ENCODE measurements at places on chromosomes 5 and 9.

- no peak for DNase-seq
Observed at GRCh38 chr5:44334622-44335021, 54.6 kb downstream of the FGF10 start.

- DNase-seq: no peak
Observed at GRCh38 chr5:115641948-115642347, 16.1 kb upstream of the TMED7 start.

GRCh38 chr9:14399756-14400657, 86.1 kb upstream of the NFIB start:
- DNase-seq: no peak

DNA sequence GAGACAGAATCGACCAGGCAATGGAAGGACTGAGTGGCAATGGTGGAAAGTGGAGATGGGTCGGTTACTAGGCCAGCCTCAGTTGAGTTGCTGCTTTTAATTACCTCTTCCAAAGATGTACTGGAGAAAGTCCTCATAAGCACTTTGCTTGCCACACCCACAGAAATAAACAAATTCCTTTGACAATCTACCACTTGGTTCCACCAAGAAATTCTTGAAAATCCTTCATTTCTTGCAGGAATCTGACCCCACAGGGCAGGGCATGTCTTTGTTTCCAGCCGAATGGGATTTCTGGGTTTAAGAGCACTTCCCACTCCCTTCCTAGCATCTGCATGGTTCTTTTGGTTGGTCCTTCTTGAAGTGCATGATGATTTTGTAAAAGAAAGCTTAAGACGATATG, 54.5 kb downstream of the ADAMTS12 start:
- DNase-seq: no peak

GRCh38 chr9:114497236-114497635, 8.0 kb downstream of the WHRN start:
- DNase-seq: no peak

- DNase-seq: no peak
Observed at GRCh38 chr5:36414869-36415282, 113.2 kb upstream of the RANBP3L start.

DNA sequence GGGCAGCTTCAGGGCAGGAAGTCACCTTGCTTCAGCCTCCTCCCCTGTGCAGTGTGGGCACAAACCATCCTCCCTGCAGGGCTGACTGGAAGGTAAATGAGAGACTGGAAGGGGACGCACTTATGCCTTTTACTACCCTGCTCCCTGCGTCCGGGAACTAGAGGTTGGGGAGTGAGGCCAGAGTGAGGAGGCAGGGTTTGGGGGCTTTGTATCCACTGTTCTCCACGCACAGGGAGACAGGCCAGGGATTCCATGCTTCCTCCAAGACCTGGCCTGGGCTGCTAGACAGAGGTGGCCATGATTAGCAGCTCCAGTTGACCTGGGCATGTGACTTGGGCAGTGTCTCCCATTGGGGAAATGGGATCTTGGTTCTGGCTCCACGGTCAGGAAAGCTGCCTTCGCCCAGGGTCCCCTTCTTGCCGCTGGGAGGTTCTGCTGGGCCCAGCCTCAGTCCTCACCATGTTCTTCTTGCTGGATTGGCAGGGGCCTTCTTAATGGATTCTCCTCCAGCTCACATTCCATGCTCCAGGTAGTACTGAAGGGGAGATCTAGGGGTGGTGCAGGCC, 37.0 kb upstream of the PSD2 start:
- no peak for DNase-seq

DNA sequence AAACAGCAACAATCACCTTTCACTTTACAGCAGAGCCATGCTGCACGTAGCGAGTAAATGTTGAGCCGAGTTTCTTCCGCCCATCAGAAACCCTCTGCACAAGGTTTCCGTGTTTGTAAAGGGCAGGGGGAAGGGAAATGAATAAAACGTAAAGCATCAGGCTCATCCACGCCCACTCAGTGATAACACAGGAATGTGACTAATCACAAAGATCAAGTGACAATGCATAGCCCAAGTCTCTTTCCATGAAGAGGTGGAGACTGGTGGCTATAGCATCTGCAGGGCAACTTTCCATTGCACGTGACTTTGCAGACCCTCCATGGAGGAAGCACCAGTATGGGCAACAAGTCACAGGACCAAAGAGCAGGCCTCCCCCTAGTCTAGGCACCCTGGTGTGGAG, 56.6 kb downstream of the CAMSAP1 start:
- no peak for DNase-seq

DNA sequence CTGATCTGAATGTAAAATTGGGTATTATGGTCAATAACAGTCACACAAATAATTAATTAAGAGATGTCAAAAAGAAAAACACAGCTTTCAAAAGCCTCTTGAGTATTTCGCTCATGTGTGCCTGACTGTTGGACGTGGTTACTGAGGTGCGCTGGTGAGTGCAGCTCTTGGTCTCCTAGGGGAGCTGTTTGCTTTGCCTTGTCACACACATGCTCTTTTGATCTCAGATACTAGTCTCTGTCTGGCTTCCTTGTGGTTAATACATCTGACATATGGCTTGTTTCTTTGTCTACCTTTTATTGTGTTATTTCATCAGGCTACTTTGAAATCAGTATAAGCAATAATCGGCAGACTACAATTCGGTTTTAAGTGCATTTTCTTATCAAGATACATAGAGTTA, 51.5 kb downstream of the PCSK1 start:
- DNase-seq: no peak

GRCh38 chr5:168513861-168514428, 15.2 kb upstream of the FBLL1 start:
- no peak for DNase-seq

GRCh38 chr5:4097199-4097598, 501.6 kb downstream of the IRX1 start:
- DNase-seq: no peak

DNA sequence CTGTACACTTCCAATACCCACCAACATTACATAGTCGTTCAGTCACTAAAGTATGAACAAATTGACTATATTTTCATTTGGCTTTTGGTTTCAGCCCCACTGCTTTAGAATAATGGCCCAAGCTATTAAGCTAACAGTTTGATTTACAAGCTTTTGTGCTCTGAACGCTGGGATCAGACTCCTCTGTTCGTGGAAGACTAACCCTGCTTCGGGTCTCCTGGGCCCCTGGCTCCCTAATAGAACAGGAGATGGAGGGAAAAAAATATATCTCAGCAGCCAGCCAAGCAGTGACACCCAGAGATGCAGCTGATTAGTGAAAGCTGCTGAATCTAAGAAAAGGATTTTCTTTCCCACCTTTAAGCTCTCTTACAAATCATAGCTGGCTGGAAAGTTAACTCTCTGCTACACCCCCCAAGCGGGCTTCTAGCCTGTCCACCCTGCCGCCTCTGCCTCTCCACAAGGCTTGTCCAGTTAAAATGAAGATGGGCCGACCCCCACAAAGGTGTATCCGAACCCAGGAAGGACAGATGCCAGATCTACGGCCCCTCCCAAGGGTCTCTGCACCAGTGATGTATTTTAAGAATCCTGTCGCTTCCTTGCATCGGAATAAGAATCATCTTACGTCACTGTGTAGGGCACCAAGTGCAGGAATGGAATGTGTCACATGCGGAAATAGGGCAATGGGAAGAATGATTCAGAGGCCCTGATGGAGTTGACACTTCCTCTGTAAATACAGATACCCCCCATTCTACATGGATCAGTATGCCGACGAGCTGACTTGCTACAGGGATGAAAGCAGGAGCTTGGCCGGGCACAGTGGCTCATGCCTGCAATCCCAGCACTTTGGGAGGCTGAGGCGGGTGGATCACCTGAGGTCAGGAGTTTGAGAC, 33.4 kb upstream of the BARHL1 start:
- no peak for DNase-seq

GRCh38 chr5:76715736-76716455, at the start of gene F2R:
Gene F2R, plus strand, starts transcription at chr5:76716126. Its CDS starts 182 bp downstream, at chr5:76716308.
- DNase-seq: peak; percentile 67

- no peak for DNase-seq
Observed at GRCh38 chr5:67814569-67815311, 400.8 kb upstream of the PIK3R1 start.

DNA sequence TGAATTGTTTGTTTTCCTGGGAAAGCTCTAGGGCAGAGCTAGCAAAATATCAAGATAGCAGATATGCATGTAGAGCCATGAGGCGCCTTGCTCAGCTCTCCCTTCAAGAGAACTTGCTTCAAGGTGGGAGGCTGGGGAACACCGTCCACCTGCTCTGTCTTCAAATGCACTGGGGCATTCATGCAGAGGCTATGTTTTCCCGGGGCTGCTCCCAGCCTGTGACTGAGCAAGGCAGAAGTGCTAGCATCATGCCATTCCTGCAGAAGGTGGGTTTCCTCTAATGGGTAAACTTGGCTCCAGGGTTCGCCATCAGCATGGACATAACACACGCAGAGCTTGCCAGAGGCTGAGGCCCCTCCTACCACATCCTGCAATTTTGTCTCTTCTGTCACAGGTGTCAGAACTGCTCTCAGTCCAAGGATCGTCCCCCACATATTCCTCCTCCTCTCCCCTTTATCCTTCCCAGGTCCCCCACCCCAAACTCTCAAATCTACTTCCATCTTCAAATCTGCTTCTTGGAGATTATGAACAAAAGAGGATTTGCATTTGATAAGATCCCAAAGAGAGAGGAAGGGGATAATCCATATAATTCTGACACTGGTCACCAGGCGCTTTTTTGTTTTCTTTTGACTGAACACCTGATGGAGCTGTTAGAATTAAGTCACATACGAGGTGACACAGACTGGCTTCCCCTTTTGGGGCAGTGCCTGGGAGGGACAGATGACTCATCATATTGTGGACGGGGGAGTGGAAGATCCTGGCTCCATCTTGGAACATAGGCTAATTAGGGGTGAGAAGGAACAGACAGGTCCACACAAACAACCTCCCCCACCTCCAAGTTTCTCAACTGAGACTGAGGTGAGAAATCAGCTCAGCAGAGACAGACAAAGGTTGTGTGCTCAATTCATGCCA, 85.0 kb upstream of the TAF11L2 start:
- DNase-seq: no peak

DNA sequence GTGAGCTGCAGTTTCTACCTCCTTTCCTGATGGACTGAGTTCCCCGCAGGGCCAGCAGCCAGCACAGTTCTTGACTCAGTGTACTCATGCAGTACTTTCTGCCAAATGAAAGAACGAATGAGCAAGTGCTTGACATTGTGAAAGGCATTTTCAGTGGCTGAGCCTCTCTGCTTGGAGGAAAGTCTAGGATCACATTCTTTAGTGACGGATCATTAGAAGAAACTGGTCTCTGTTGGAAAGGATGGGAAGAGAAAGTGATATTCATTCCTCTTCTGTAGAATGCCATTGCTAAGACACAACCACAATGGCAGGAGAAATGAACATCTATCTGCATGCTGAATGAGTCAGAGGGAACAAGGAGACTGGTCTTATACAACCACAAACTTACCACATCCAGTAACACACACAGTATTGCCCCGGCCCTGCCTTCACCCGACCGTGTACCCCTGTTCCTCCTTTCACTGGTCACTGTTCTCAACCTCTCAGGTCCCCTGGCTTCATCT, 206.9 kb downstream of the CRB2 start:
- no peak for DNase-seq

GRCh38 chr5:139761057-139761450, 34.6 kb upstream of the PSD2 start:
- DNase-seq: no peak

DNA sequence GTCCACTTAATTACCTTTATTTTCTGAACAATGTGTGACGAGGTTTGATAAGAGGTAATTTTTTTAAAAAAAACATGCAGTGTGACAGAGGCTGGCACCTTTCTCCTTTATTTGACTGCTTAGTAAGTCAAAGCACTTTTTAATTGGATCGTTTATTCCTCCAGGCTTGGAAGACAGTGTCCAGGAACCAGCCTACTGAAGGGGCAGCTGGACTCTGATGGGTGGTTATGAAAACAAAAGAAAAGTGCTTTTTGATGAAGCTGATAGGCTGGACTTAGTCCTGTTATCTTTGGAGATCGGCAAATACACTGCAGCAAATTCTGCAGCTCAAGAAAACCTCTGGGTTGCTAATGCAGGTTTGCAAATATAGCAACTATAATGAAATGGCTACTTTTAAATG, 141.7 kb downstream of the DCP2 start:
- no peak for DNase-seq

DNA sequence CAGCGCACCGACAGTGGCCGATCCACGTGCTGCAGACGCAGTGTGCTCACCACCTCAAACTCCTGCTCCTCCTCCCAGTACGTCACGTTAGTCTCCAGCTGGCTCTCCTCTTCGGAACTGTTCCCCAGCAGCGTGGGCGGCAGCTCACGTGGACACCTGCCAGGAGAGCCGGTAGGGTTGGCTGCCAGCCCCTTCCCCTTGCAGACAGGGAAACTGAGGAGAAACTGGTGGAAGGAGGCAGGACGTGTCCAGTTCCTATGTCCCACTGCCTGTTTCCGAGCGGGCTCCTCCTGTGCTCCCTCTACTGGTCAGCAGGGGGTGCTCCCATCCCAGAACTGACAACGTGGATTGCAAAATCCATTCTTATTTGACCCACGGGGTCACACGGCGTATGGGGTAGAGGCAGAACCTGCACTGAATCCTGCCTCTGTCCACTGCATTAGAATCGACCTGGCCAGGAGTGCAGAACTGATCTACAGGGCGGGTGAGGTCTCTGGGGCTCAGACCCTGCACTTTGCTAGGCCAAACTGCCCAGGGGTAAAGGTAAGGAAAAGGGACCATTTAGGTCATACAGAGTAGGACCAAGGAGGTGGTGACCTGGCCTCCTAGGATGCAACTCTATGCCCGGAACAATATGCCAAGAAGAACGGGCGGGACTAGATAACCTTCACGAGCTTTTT, 25.7 kb downstream of the PDGFRB start:
- peak; percentile 77 for DNase-seq

GRCh38 chr9:78552802-78553201, 255.9 kb downstream of the PSAT1 start:
- no peak for DNase-seq

GRCh38 chr9:71620746-71621145, 147.6 kb downstream of the CEMIP2 start:
- DNase-seq: no peak

DNA sequence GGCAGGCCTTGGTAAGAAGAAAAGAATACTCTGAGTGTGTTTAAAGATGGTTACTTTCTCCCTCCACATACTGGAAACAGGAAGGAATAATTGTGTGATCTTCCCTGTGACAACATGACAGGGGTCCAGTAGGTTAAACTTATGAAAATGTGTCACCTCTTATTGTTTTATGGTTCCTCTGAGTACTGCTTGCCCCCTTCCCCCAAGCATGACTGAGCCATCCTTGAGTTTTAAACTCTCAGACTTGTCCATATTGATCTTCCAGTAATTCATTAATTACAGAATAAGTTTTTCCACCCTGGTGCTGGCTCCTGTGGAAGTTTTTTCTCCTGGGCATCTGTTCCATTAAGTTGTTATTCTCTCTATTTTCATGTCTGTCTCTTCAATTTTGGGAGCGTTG, 95.8 kb downstream of the CNTLN start:
- DNase-seq: no peak

- no peak for DNase-seq
Observed at GRCh38 chr5:6195711-6196358, 182.5 kb downstream of the MED10 start.

DNA sequence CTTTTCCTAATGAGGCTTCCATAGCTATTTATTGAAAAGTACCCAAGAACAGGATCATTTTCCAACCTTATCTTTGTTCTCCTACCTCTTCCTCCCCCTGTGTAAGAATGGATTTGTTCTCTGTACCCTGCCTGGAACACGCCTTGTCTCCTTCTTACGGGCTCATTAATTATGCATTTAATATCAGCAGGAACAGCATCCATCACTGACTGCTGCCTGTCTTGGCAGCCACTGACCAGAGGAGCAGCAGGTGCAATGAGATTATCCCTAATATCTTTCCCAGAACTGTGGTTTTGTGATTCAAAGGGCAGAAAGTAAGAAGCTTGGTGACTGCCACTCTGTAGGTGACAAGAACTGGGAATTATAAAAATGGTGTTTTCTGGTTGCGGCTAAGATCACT, 19.3 kb upstream of the INSYN2B start:
- DNase-seq: no peak

Measured in GM12892 (cell line).